ENCODE measurements at places on chromosomes 4 and X. TPM values are rescaled to one million over a fixed set of nuclear protein-coding genes. Genes with fewer than 3 reads are reported as not detected.

Gene METAP1
- total RNA-seq = 63.5 TPM

Gene FANCB
- total RNA-seq = 11.3 TPM

Gene PLAC8
- 0.90 TPM for total RNA-seq

Gene ASMT
- total RNA-seq = 1.4 TPM

Gene IQCM
- 0.15 TPM for total RNA-seq

Gene SGMS2
- 9.7 TPM for total RNA-seq

Gene NEUROG2
- total RNA-seq = not detected

Gene EPGN
- total RNA-seq = not detected

Gene LDOC1
- 27.0 TPM for total RNA-seq

Gene CENPVL1
- 2.8 TPM for total RNA-seq

Gene CABS1
- 0.15 TPM for total RNA-seq

Gene EDA
- 8.1 TPM for total RNA-seq

Gene INTU
- total RNA-seq = 10.7 TPM

All from H9 (cell line).